Naive thymus-derived CD8-positive, alpha-beta T cell (primary cell): ENCODE measurements at places on chromosomes 11 and 22.
A peak's percentile ranks its signal among the peaks of the same experiment; 100 is the strongest.

DNA sequence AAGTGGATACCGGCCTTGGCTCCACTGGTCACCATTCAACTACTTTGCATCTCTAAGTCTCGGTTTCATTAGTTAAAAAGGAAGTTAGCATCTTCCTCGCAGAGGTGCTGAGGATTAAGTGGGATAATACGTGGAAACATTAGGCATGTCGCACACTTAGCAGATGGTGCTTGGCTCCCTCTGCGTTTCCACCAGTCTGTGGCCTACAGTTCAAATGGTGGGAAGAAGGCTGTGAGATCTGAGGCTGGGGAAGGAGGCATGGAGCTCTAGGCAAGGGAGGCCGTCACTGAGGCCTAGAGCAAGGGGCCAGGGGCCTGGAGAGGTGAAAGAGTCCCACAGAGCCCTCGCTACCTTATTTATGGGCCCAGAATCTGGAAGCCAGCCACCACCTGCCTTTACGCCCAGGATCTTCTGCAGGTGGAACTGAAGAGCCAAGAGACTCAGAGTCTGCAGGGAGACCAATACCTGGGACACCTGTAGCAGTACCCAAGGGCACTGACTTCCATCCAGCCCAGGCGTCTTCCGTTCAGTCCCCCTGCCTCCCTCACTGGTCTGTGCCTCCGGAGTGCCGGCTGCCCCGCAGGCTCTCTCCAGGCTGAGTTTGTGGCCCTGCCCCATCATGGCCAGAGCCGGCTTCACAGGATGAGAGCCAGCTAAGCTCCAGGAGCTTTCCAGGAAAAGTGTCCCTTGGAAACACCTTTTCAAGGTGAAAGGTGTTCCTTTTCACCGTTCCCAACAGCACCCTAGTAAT, 66.1 kb upstream of the A4GALT start:
- no peaks in the 10 kb centered on the region for H3K27me3 ChIP-seq
- H3K27ac ChIP-seq: no peak overlapping the region
- H3K4me3 ChIP-seq: no peak overlapping the region
- peaks cover 5% of the 10 kb centered on the region for H3K4me1 ChIP-seq

GRCh38 chr22:49062802-49063544, 764.7 kb downstream of the BRD1 start:
- H3K27me3 ChIP-seq: peaks cover 22% of the 10 kb centered on the region
- H3K27ac ChIP-seq: no peak overlapping the region
- peak; percentile 28 for DNase-seq

GRCh38 chr11:130831506-130831905, 84.8 kb downstream of the SNX19 start:
- H3K36me3 ChIP-seq: no peaks in the 10 kb centered on the region
- H3K27ac ChIP-seq: no peak overlapping the region
- no peaks in the 10 kb centered on the region for H3K4me1 ChIP-seq
- H3K4me3 ChIP-seq: no peak overlapping the region
- DNase-seq: no peak

DNA sequence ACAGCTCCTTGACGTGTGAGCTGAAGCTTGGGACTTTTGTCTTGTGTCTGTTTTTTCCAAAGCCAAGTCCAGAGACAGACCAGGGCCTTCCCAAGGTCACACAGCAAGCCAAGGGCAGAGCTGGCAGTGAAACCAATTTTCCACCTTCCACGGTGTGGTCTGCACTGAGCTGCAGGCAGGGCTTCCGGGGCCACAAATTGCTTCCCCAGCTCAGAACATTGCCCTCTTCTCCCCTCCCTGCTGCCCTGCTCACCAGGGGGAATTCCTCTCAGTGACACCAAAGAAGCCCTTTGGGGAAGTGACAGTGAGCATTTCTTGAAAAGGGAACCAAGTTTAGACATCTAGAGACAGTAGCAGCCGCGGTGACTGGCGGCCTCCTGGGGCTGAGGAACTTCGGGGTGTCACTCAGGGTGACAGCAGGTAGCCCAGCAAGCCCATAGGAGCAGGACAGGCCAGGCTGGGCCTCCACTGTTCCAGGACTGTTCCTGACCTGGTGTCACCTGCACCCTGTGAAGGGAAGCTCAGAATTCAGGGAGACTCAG, 9.2 kb downstream of the FXYD2 start:
- H3K4me1 ChIP-seq: peaks cover 24% of the 10 kb centered on the region
- H3K27ac ChIP-seq: peak overlapping the region; percentile 90

DNA sequence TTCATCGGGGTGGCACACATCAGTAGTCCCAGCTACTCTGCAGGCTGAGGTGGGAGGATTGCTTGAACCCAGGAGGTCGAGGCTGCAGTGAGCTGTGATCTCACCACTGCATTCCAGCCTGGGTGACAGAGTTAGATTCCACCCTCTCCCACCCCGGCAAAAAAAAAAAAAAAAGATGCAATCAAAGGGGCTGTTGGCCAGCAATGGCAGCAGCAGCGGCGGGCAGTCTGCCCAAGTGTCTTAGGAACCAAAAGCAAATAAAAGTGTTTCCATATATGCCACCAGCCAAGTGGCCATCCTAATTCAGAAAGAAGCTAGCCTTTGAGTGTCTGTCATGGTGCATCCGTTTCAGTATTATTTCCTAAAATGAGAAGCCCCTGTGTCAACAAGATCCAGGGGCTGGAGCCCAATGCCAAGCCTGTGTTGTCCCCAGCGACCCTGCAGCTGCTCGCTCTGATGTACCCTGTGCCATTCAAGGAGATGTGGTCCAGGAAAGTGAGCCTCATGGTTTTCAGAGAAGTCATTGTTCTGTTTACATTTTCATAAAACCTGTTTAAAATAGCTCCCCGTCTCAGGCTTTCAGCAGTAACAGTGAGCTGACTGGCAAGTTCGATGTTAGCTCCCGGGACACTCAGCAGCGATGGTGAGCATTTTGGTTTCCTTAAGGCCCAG, 12.5 kb downstream of the CDPF1 start:
- no peak for DNase-seq
- H3K27me3 ChIP-seq: no peaks in the 10 kb centered on the region
- peaks cover 26% of the 10 kb centered on the region for H3K4me1 ChIP-seq
- no peak overlapping the region for H3K4me3 ChIP-seq
- H3K27ac ChIP-seq: no peak overlapping the region

DNA sequence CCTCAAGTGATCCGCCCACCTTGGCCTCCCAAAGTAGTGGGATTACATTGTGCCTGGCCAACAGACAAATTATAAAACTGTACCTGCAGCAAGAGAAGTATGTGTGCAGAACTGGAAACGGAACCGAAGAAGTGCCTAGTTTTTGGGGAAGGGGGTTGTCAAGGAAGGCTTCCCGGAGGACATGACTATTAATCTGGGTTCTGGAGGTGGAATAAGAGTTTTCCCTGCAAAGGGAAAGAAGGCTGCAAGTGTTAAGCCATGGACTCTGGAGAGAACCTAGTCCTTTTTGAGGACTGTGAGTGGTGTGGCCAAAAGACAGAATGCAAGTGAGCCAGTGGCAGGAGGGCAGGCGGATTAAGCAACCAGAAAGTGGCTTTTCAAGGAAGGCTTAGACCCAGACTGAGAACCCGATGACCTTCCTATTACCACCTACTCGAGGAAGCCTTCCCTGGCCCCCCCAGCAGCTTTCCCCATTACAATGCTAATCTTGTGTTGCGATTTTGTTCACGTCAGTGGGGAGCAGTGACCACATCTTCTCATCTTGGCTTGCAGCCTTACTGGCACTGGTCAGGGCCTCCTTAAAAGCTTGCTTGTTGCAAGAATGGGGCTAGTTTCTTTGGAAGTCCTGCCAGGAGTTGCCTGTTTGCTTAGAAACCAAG, 5.7 kb upstream of the SEPTIN3 start:
- no peaks in the 10 kb centered on the region for H3K4me1 ChIP-seq
- H3K27me3 ChIP-seq: no peaks in the 10 kb centered on the region
- H3K27ac ChIP-seq: no peak overlapping the region
- no peaks in the 10 kb centered on the region for H3K36me3 ChIP-seq

GRCh38 chr22:43326331-43327156, 16.6 kb downstream of the SCUBE1 start:
- H3K27ac ChIP-seq: no peak overlapping the region
- H3K4me1 ChIP-seq: no peaks in the 10 kb centered on the region
- no peaks in the 10 kb centered on the region for H3K36me3 ChIP-seq
- no peak for DNase-seq
- no peak overlapping the region for H3K4me3 ChIP-seq

DNA sequence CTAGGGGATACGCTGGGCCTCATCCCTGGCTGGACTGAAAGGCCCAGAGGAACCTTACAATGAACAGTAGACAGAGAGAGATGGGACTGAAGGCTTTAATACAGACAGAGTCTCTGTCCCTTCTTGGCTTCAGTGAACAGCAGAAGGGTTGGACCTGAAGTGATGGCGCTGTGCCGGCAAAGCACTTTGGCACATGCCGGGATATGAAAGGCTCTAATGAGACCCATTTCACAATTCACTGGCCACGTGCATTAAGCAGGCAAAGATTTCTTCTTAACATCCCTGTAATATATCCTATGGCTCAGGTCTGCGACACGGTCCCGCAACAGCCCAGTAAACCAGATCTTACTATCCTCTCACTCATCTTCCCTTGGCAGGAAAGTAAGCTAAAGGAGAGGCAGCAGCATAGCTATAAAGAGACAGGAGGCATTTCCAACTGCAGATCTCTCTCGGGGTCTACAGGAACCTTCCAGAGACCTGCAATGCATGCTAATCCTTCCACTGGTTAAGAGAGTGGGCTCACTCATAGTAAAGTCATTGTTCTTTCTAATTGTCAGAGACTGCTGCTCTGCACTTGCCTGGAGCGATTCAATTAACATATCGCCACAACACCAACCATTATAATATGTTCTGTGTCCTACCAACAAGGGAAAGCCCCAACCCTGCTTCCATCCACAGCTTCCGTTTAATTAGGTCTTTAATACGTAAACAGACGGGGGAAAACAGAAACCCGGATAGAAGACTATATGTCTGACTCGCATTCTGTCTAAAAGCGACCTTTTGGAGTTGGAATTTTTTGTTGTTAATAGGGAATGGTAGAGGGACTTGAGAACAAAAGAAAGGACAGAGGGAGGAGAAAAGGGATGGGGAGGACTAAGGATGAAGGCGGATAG, 1179.0 kb downstream of the LRRC4C start:
- DNase-seq: no peak
- H3K36me3 ChIP-seq: no peaks in the 10 kb centered on the region
- H3K27me3 ChIP-seq: no peaks in the 10 kb centered on the region
- H3K4me1 ChIP-seq: no peaks in the 10 kb centered on the region
- H3K4me3 ChIP-seq: no peak overlapping the region

- H3K36me3 ChIP-seq: peaks cover 5% of the 10 kb centered on the region
- H3K27ac ChIP-seq: no peak overlapping the region
- H3K27me3 ChIP-seq: no peaks in the 10 kb centered on the region
Observed at GRCh38 chr22:27986459-27986858, 67.4 kb upstream of the PITPNB start.

DNA sequence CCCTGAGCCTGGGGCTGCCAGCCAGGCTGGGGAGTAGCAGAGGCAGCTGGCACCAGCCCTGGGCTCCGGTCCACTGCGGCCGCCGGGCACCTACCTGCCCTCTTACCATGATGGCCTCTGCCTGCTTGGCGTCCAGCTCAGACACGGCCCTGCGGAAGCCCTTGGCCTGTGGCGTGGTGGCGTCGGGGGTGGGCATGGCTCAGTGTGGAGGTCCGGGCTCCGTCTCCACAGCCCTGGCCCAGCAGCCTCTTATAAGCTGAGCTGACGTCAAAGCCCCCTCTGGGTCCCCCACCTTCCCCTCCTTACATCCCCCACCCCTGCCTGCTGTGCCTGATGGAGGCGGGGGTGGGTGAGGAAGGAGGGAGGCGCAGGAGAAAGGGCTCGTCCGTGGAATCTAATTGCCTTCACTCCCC, at the start of gene TH:
Gene TH, minus strand, starts transcription at position 225 of the 413 bp plus-strand sequence. Its CDS starts 29 bp downstream, at position 196.
- no peak within 1 kb of the TSS for H3K4me3 ChIP-seq
- peaks cover 2% of the 10 kb centered on the region for H3K4me1 ChIP-seq
- H3K27me3 ChIP-seq: no peaks in the 10 kb centered on the region

- no peak overlapping the region for H3K4me3 ChIP-seq
- H3K27me3 ChIP-seq: peaks cover 11% of the 10 kb centered on the region
- no peaks in the 10 kb centered on the region for H3K36me3 ChIP-seq
- H3K27ac ChIP-seq: no peak overlapping the region
- DNase-seq: no peak
- H3K4me1 ChIP-seq: no peaks in the 10 kb centered on the region
Observed at GRCh38 chr11:61951484-61952135, 1.5 kb downstream of the BEST1 start.

DNA sequence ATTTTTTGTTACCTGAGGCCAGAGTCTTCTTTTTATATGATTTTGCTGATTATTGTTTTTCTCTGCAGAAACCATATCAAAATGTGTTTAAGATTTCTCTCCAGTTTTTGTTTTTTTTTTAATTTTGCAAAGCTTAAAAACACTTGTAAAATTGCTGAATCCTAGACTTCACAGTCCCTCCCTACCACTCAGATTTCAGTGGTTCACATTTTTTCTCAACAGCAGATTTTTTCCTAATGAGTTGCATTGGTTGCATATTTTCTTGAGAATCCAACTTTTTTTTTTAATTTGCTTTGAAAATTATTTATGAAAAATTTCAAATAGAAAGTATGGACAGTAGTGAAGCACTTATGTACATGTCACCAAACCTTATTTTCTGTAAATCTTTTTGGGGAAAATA, 5.8 kb downstream of the ARL14EP start:
- H3K4me3 ChIP-seq: no peak overlapping the region
- no peaks in the 10 kb centered on the region for H3K27me3 ChIP-seq
- H3K27ac ChIP-seq: peak overlapping the region; percentile 31
- H3K36me3 ChIP-seq: peaks cover 48% of the 10 kb centered on the region

- H3K27me3 ChIP-seq: no peaks in the 10 kb centered on the region
- no peaks in the 10 kb centered on the region for H3K4me1 ChIP-seq
- peaks cover 18% of the 10 kb centered on the region for H3K36me3 ChIP-seq
- DNase-seq: no peak
Observed at GRCh38 chr11:9736365-9736764, 72.5 kb downstream of the SWAP70 start.

GRCh38 chr11:74179234-74180052, 8.4 kb downstream of the PPME1 start:
- DNase-seq: no peak
- H3K4me1 ChIP-seq: peaks cover 22% of the 10 kb centered on the region
- H3K36me3 ChIP-seq: peaks cover 16% of the 10 kb centered on the region
- no peaks in the 10 kb centered on the region for H3K27me3 ChIP-seq

DNA sequence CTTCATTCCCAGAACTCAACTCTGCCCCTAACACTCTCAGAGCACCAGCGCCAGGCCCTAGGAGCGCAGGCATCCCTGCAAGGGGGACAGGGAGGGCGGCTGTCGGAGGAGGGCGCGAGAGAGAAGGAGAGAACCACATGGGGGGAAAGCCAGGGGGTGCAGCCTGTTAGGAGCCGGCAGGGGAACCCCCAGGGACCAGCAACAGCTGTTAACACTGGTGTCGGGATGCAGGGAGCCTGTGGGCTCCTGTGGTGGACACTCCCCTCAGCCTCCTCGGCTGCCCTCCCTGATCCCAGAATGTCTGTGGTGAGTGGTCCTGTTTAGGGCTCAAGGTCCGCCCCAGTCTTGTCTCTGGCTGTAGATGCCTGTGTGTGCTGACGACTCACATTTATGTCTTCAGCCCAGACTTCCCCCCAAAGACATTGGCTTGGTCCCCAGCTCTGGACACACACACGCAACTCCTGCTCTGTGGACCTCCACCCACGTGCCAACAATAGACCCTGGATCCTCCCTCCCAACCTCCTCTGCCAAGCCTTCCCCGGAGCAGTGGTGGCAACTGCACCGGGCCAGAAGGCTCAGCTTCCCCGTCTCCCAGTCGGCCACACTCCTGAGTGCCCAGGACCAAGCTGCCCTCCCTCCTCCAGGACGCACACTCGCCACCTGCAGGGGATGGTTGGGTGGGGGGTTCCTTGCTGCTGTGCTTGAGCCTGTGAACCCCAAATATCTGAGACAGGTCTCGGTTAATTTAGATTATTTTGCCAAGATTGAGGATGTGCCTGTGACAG, 817 bp upstream of the IFITM5 start:
- no peaks in the 10 kb centered on the region for H3K27me3 ChIP-seq
- no peak overlapping the region for H3K4me3 ChIP-seq
- peaks cover 53% of the 10 kb centered on the region for H3K4me1 ChIP-seq
- peaks cover under 1% of the 10 kb centered on the region for H3K36me3 ChIP-seq
- DNase-seq: no peak
